ENCODE measurements at places on chromosomes 5 and 9. TPM values are rescaled to one million over a fixed set of nuclear protein-coding genes. Genes with fewer than 3 reads are reported as not detected.

GRCh38 chr5:1405121-1405520 is 40.1 kb downstream of the SLC6A3 start:
- no peak for DNase-seq

DNA sequence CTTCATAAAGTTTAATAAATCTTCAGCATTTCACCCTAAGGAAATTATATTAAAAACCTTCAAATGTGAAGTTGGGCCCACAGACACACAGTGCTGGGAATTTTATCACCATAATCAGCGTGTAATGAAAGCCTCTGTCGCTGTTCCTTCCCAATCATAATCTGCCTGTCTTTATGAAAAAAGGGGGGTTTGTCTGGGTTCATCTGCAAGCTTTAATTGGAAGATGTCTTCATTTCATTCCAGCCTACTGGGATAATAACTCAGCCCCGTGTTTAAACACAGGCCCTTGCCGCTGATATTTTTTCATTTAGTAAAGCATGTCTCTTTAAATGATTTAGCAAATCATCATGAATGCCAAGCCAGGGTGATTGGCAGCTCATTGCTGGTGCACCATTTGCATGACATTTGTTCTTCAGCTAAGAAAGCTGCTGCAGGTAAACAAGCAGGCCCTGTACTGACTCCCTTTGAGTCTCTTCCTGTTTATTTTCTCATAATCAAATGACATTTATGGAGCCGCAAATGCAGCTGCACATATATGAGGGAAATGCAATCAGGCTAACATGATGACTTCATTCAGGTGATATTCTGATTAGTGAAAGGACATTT is 362.9 kb upstream of the TLE4 start:
- no peak for DNase-seq

DNA sequence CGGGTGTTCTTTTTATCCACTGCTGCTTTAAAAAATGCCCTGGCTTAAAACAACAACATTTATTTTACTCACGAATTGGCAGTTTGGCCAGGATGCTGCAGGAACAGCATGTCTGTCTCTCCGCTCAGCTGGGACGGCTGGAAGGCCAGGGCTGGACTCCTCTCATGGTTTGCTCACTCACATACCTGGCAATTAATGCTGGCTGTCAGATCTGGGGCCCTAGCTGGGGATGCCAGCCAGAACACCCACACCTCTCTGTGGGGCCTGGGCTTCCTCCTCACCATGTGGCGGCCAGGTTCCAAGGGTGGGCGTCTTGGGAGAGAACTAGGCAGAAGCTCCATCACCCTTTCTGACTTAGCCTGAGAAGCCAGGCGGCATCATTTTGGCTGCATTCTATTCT is 189.1 kb upstream of the IL12B start:
- DNase-seq, result no peak

DNA sequence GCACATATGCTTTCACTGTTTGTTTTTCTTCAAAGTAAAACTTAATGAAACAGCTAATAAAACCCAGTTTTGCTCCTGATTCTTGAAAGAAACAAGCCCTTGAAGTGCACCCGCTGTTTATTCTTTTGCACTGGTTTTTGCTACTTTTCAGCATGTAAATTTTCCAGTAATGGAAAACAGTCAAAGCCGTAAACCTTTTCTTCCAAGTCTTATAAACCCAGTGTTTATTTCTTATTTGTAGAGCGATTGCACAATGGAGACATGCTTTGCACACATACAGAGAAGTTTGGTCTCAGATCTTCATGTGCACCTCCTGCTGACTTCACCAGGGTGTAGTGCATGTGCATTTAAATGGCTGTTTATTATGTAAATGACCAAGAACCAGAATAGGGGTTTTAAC is 51.8 kb downstream of the ATG10 start:
- no peak for DNase-seq

GRCh38 chr5:159424123-159424522 is 93.8 kb upstream of the IL12B start:
- DNase-seq, result no peak

- no peak for DNase-seq
Measured at GRCh38 chr9:129803676-129804060, 684 bp downstream of the TOR1B start.

DNA sequence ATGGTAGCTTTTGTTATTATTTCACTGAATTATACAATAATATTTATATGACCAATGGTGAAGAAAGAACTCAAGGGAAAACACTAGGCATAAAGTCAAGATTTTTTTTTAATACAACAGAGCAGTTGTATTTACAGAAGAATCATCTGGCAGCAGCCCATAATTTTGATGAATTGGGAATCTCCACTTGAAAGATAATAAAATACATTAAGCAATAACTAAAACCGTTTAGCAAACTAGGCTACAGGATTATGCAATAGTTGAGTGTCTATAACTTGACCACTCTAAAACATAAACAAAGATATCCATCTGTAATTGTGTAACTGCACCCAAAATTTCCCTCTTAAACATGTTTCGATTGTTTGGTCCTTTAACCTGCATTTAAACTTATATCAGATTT is 80.8 kb downstream of the SNCAIP start:
- DNase-seq, result no peak

- no peak for DNase-seq
Measured at GRCh38 chr9:87644659-87645058, 81.3 kb upstream of the CTSL start.

DNA sequence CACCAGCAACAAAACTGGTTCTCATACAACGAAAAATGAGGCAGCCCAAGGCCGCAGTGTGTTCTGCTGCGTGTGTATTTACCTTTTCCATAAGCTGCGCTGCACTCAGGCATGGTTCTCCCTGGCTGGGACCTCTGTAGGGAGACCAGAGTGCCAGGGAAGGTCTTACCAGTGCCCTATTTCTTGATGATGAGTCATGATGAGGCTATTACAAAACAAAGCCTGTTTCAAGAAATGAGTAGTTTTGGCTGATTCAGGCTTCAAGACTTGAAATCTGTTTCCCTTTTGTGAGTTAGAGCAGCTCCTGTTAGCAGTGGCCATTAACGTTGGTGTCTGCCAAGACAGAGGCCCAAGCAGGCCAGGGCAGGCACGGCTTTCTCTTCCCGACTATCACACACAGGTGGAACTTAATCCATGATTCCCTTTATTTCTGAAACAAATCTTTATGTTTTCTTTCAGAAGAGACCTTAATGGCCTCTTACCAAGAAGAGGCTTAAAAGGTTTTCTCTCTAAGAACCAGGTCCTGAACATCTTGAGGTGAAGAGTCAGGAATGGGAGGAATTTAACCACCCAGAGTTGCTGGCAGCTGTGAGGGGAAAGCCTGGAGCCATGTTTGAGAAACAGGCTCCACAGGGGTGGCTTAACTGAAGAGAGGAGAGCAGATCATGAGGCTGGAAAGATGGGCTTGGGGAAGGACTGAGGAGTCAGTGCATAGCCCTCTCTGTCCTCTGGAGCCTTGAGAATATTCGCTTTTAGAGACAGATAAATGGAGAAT is 41.4 kb upstream of the TIFAB start:
- no peak for DNase-seq

DNA sequence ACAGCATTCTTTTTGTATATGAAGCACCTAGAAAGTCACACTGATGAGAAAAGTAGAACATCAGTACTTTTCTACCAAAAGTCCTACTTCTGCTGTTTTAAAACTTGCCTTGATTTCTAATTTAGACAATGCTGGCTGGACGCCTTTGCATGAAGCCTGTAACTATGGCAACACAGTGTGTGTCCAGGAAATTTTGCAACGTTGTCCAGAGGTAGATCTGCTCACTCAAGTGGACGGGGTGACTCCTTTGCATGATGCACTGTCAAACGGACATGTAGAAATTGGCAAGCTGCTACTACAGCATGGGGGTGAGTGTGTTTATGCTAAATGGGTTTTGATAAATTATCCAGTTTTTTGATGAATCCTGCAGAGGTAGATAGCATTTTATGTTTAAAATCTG is 73.5 kb downstream of the SLF1 start:
- DNase-seq, result peak; percentile 37

DNA sequence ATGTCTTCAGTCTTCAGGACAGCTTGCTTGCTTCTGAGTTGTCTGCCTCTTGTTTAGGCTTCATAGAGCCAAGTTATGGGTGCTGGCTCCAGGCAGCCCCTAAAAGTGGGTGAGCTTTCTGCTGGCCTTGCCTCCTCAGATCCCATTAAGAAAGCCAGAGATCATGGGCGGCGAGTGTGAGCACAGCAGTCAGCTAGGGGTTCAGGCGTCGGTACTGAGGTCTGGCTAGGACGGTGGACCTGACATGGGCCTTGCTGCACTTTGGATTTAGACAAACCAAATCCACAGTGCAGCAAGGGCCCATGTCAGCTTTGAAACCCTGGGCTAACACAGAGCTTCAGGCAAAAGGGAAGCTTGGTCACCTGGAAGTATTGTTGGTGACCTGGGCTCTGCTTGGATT is 17.6 kb downstream of the PSAT1 start:
- DNase-seq, result no peak

- no peak for DNase-seq
Measured at GRCh38 chr5:89241186-89241585, 358.2 kb upstream of the MEF2C start.

DNA sequence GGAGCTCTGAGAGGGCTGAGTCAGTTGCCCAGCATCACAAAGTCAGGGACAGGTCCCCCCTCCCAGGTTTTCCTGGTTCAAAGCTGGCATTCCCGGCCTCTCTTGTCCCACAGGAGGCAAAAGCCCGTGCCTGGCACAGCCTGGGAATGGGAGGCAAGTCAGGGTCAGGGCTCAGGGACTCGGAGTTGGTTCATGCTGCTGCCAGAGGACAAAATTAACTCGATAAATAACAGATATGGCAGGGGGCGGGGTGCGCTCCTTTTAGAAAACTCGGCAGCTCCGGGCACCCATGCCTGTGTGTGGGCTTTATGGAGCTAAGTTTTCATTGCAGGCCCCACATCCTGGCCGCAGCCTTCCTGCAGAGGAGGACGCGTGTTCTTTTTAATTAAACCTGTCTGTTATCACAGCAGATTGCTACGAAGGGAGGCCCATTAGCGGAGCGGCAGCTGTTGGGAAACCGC is 62.8 kb upstream of the LMX1B start:
- DNase-seq, result no peak

- DNase-seq, result no peak
Measured at GRCh38 chr9:133700819-133701320, 37.3 kb downstream of the SARDH start.

DNA sequence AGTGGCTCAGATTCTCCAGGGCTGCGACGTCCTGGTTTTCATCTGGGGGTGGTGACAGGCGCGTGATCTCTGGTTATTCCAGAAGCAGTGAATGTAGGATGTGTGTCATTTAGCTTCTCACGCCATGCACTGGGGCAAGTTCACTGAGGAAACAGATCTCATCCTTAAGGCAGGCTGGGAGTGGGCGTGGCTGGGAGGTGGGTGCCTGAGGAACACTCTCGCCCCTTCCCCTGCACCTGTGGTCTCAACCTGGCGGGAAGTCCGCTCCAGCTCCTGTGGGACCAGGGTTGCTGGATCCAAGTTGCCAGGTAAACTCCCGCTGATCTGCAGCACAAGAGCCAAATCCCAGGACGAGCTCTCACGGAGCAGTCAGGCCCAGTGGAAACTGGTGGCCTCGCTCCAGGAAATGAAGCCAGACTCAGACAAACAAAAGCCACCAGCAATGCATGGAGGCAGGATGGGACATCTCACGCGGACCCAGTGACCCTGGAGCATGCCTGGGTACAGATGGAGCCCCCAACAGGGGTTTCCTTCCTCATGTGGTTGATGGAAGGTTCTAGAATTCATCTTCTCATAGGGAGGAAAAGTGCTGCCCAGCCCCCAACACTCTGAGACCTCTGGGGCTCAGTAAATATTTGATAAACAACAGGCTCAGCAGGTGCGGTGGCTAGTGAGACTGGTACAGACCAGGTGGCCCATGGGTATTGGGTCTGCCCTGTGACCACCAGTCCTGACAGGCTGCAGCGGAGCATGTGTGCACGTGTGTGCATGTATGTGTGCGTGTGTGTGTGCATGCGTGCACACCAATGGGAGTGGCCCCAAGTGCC is 16.3 kb upstream of the SLC12A7 start:
- no peak for DNase-seq

DNA sequence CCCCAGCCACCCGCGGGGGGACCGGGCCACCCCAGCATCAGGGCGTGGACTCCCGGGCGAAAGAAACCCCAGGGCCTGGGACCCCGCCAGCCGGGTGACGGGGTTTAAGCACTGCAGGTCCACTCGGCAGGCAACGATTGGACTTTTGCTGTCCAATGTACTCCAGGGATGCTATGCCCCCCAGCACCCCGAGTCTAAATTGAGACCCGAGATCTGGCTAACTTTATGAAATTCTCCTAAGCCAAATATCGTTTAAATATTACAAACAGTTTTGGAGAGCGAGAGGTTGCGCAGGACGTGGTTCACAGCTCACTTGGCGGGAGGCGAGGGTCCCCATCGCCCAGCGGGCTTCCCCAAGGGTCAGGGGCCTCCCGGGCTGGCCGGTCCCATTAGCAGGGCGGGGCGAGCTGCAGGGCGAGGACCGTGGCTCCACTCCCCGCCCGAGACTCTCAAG is 384 bp upstream of the MRPS2 start:
- peak; percentile 22 for DNase-seq

DNA sequence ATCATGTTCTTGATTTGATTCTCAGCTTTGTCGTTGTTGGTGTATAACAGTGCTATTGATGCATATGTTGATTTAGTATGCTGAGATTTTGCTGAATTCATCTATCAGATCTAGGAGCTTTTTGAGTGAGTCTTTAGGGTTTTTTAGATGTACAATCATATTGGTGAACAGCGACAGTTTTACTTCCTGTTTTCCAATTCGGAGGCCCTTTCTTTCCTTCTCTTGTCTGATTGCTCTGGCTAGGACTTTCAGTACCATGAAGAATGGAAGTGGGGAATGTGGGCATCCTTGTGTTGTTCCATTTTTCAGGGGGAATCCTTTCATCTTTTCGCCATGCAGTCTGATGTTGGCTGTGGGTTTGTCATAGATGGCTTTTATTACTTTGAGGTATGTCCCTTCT is 100.4 kb downstream of the SGCD start:
- DNase-seq, result no peak

SHOC1 gene
- total RNA-seq, result not detected

JMY gene
- 11.2 TPM for total RNA-seq

NR5A1 gene
- not detected for total RNA-seq

ZFP2 gene
- 0.39 TPM for total RNA-seq

KLF4 gene
- 10.3 TPM for total RNA-seq

TAF11L12 gene
- not detected for total RNA-seq

SEMA6A gene
- total RNA-seq, result 9.3 TPM

IFNA21 gene
- not detected for total RNA-seq

SNCAIP gene
- total RNA-seq, result 18.4 TPM

PCDHGA12 gene
- 10.5 TPM for total RNA-seq

ORM1 gene
- not detected for total RNA-seq

BAAT gene
- total RNA-seq, result not detected

TPPP gene
- total RNA-seq, result 0.19 TPM

CYLC2 gene
- not detected for total RNA-seq

Measured in glomerular endothelial cell (primary cell).